Activated CD8-positive, alpha-beta T cell treated with anti-CD3 and anti-CD28 coated beads, Interleukin-2, amount 10 ng/mL, durations not matched to agents 7 days and 5 days (primary cell): ENCODE measurements at places on chromosomes 1 and 21. TPM values are rescaled to one million over a fixed set of nuclear protein-coding genes. Genes with fewer than 3 reads are reported as not detected.

The PRMT6 gene
- 17.5 TPM for total RNA-seq

- peaks cover 16% of the 10 kb centered on the region for H3K27me3 ChIP-seq
- H3K4me3 ChIP-seq, result no peak overlapping the region
- no peak for DNase-seq
- peaks cover 35% of the 10 kb centered on the region for H3K4me1 ChIP-seq
- peaks cover 12% of the 10 kb centered on the region for H3K36me3 ChIP-seq
Measured at GRCh38 chr1:9184749-9185148, 49.8 kb upstream of the H6PD start.

GRCh38 chr1:153261281-153262069 lies 2.0 kb downstream of the LORICRIN start:
- no peak for DNase-seq
- H3K27me3 ChIP-seq, result peaks cover 67% of the 10 kb centered on the region
- H3K4me3 ChIP-seq, result peak overlapping the region; percentile 23
- peaks cover 14% of the 10 kb centered on the region for H3K4me1 ChIP-seq
- no peaks in the 10 kb centered on the region for H3K36me3 ChIP-seq
- no peak overlapping the region for H3K27ac ChIP-seq

- no peak overlapping the region for H3K27ac ChIP-seq
- DNase-seq, result no peak
- H3K4me3 ChIP-seq, result no peak overlapping the region
- H3K27me3 ChIP-seq, result no peaks in the 10 kb centered on the region
- H3K4me1 ChIP-seq, result peaks cover 16% of the 10 kb centered on the region
Measured at GRCh38 chr1:10529091-10529490, 54.3 kb downstream of the PEX14 start.

The HENMT1 gene
- total RNA-seq, result 40.5 TPM

DNA sequence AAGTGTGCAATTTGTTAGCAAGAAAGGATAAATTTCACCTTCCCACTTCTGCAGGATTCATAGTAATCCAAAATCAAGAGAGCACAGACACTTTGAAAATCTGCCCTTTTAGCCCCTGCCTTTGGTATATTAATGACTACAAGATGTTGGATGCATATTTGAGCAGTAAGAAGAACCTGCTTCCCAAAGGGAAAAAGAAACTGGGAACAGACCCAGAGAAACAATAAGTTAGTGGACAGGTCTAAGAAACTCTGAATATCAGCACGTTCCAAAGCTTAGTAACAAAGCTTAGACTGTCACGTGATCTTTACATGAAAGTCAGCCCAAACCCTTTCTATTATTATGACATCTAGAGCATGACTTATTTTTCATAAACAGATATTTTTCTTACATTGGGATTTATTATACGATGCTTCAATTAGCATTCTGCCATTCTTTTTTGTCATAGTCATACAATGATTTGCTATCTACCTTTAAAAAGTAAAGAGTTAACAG lies 390.9 kb upstream of the ADGRL2 start:
- H3K4me3 ChIP-seq, result no peak overlapping the region
- H3K27ac ChIP-seq, result no peak overlapping the region
- no peaks in the 10 kb centered on the region for H3K36me3 ChIP-seq
- no peaks in the 10 kb centered on the region for H3K4me1 ChIP-seq

- H3K36me3 ChIP-seq, result no peaks in the 10 kb centered on the region
- no peaks in the 10 kb centered on the region for H3K27me3 ChIP-seq
- no peak overlapping the region for H3K4me3 ChIP-seq
- DNase-seq, result no peak
Measured at GRCh38 chr1:44261171-44261817, 48.0 kb downstream of the DMAP1 start.

- no peaks in the 10 kb centered on the region for H3K36me3 ChIP-seq
- no peak overlapping the region for H3K4me3 ChIP-seq
- H3K27me3 ChIP-seq, result peaks cover 4% of the 10 kb centered on the region
Measured at GRCh38 chr1:115457289-115457688, 119.2 kb upstream of the NGF start.

The DYRK3 gene
- 5.9 TPM for total RNA-seq

- no peak for DNase-seq
- no peaks in the 10 kb centered on the region for H3K27me3 ChIP-seq
- H3K4me3 ChIP-seq, result no peak overlapping the region
- H3K4me1 ChIP-seq, result peaks cover 26% of the 10 kb centered on the region
Measured at GRCh38 chr21:18155508-18156193, 89.0 kb upstream of the CHODL start.

The S100A7 gene
- total RNA-seq, result not detected

- no peaks in the 10 kb centered on the region for H3K36me3 ChIP-seq
- peaks cover 25% of the 10 kb centered on the region for H3K4me1 ChIP-seq
Measured at GRCh38 chr1:159800177-159800930, 1.8 kb upstream of the FCRL6 start.

GRCh38 chr1:203638103-203638475 lies 11.5 kb downstream of the ATP2B4 start:
- no peak overlapping the region for H3K4me3 ChIP-seq
- H3K27me3 ChIP-seq, result no peaks in the 10 kb centered on the region
- H3K36me3 ChIP-seq, result peaks cover 68% of the 10 kb centered on the region
- no peak for DNase-seq
- H3K27ac ChIP-seq, result peak overlapping the region; percentile 12
- peaks cover 38% of the 10 kb centered on the region for H3K4me1 ChIP-seq

DNA sequence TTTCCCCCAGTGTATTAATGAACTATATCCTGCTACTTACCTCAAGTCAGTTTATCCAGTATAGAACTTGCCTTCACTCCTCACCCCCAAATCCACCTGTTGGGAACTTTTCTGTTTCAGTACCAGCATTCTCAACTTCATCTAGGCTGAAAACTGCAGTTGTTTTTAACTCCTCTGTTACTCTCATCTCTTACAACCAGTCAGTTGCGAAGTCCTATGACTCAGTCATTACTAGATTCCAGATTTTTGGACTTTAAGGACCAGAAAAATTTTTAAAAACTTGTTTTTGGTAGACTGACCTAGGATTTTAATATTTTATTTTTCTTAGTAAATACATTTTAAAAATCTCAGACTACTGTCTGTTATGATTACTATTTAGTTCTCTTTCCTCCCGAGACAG lies 8.1 kb downstream of the GNAI3 start:
- H3K36me3 ChIP-seq, result peaks cover 30% of the 10 kb centered on the region
- H3K4me1 ChIP-seq, result peaks cover 37% of the 10 kb centered on the region
- H3K27ac ChIP-seq, result no peak overlapping the region
- no peaks in the 10 kb centered on the region for H3K27me3 ChIP-seq
